ENCODE measurements at places on chromosomes 6 and 20. TPM values are rescaled to one million over a fixed set of nuclear protein-coding genes. Genes with fewer than 3 reads are reported as not detected.

DNA sequence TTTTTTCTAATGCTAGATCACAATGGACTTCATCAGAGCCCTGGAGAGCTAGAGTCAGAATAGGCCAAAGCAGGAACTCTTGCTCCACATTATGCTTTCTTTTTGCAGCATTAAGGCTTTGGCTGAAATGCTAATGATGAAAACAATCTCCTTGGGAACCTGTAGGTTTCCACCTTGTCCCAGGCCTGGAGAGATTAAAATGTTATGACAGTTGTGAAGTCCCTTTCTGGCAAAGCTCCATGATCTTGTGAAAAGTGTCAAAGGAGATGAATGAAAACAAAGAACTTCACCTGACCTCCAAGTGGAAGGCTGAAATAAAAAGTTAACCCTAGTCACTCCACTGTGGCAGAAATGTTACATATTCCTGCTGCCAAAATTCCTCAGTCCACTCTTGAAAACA is 64.0 kb upstream of the LRRC1 start:
- H3K27ac ChIP-seq, result no peak overlapping the region
- no peaks in the 10 kb centered on the region for H3K36me3 ChIP-seq
- H3K4me1 ChIP-seq, result peaks cover 46% of the 10 kb centered on the region
- H3K4me3 ChIP-seq, result no peak overlapping the region

DNA sequence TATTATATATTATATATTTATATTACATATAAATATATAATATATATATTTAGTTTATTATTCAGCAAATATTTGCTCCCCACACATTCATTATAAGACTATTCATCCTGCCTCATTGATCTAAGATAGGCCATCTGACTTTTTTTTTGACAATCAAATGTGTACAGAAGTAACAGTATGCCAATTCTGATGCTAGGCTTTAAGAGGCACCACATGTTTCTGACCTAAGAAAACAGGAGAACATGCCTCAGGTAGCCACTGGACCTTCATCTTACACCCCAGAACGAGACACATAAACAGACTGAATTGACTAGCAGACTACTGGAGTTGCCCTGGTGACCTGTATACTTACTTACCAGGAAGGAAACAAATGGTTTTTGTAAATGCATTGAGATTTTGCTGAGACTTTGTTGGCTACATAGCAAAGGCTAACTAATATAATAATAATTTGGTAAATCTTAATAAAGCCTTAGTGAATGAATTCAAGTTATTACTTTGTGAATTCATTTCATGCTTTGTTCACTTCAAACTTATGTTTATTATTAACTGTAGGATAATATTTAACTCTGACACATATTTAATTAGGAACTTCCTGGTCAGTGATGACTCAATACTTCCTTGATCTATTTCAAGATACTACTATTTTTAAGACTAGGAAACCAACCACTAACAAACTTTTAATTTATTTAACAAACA is 13.4 kb upstream of the MYO6 start:
- H3K27me3 ChIP-seq, result no peaks in the 10 kb centered on the region
- no peak overlapping the region for H3K27ac ChIP-seq
- no peak for DNase-seq

DNA sequence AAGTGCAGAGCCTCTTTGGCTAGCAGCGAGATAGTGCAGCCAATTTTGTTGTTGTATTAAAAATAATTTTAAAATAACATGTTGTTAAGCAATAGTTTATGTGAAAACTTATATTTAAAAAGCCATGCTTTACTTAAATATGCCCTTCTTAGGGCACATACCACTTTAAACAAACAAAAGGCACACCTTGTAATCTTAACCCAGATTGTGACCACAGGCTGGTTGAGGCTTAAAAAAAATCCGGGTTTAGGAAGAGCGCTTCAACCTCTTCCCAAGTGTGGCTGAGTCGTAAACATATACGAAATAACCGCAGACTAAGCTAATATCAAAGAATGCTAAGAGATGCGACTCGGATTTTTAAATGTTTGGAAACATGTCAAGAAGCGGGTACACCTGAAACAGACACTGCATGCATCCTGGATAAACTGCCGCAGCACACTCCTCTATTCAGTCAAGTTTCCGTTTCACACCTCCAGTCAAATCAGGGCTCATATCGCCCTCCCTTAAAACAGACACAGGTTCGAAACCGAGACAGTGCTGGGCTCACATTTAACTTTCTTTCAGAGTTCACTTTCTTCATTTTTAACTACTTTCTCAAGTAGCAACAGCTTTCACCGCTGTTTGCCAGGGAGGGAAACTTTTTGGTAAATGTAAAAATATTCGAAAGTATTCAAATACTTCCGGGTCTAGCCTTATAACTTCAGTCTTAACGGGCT is 1.5 kb downstream of the DEK start:
- no peaks in the 10 kb centered on the region for H3K27me3 ChIP-seq
- H3K4me3 ChIP-seq, result peak overlapping the region; percentile 98
- H3K27ac ChIP-seq, result peak overlapping the region; percentile 100
- H3K4me1 ChIP-seq, result peaks cover 51% of the 10 kb centered on the region
- no peak for DNase-seq

DNA sequence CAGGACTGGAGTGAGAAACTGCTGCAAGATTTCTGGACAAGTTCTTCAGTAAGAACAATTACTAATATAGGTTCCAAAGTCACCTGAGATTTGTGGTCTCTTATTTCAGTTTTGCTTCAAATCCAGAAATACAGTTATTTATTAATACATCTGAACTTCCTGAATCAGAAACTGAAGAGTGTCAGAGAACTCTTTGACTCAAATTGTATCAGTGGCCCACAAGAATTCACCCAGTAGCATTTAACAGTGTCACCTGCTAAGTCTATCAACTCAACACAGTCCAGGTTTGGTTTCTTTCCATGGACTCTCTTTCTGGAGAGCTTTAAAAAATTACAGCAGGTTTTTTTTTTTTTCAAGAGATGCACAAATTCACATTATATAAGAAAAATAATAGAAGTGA is 18.8 kb upstream of the NHSL1 start:
- peaks cover 5% of the 10 kb centered on the region for H3K4me1 ChIP-seq
- DNase-seq, result no peak
- H3K27ac ChIP-seq, result no peak overlapping the region
- no peaks in the 10 kb centered on the region for H3K36me3 ChIP-seq
- H3K4me3 ChIP-seq, result no peak overlapping the region

DNA sequence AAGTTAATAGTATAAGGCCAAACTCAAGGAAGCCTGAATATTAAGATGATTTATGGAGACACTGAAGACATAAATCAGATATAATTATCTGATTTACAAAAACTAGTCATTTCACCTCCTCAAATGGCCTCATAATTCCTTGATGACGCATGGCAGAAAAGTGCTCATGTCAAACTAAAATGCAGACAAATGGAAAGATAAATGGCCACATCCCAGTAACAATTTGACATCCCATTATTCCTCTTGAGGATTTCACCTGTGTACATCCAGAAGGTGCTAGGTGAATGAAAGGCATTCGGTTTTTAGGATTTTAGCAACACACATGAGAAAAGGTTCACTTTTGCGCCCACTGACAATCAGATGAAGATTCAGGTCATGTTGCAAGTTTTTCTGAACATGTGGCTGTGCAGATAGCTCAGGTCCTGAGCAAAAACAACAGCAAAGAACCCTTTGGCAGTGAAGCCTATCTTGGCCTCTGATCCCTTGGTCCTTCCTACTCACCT is 24.2 kb downstream of the SGK1 start:
- no peak overlapping the region for H3K27ac ChIP-seq
- peaks cover 21% of the 10 kb centered on the region for H3K4me1 ChIP-seq
- no peaks in the 10 kb centered on the region for H3K27me3 ChIP-seq
- no peaks in the 10 kb centered on the region for H3K36me3 ChIP-seq
- DNase-seq, result no peak

Gene CST5
- total RNA-seq, result not detected

Gene BMP7
- not detected for total RNA-seq

Gene SLC26A8
- total RNA-seq, result not detected

DNA sequence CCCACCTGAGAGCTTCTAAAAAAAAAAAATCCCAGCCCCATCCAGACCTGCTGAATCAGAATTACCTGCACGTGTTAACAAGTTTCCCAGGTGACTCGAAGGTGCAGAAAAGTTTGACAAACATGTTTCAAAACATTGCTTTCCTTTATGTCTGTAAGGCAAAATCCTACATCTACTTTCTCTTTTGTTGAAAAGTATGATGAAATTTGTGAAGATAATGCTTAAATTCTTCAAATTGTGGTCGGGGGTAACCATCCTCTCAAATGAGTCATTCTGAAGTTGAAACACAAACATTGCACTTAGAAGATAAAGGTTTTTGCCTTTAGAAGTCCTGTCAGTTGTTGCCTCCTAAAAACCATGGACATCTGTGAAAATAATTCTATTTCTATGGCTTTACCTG is 429.7 kb downstream of the EPHA7 start:
- H3K27ac ChIP-seq, result no peak overlapping the region
- H3K27me3 ChIP-seq, result no peaks in the 10 kb centered on the region
- no peaks in the 10 kb centered on the region for H3K36me3 ChIP-seq
- H3K4me3 ChIP-seq, result no peak overlapping the region

DNA sequence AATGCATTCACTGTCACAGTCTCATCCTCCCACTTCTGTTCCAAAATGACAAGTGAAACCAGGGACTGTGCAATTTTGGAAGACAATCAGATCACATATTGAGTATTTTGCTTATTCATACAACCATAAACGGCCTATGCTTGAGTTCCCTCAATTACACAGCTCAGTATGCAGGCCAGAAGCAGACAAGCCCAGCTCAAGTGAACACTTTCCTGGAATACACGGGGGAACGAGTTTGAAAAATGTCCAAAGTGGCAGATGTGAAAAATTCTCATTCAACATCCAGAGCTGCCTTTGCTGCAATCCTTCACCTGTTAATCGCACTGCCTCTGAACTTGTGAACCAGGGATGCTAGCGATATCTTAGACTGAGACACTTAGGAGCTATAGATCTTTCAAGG is 190.2 kb downstream of the COL9A1 start:
- H3K27ac ChIP-seq, result no peak overlapping the region
- no peaks in the 10 kb centered on the region for H3K4me1 ChIP-seq
- no peaks in the 10 kb centered on the region for H3K36me3 ChIP-seq
- no peak for DNase-seq
- H3K27me3 ChIP-seq, result no peaks in the 10 kb centered on the region

DNA sequence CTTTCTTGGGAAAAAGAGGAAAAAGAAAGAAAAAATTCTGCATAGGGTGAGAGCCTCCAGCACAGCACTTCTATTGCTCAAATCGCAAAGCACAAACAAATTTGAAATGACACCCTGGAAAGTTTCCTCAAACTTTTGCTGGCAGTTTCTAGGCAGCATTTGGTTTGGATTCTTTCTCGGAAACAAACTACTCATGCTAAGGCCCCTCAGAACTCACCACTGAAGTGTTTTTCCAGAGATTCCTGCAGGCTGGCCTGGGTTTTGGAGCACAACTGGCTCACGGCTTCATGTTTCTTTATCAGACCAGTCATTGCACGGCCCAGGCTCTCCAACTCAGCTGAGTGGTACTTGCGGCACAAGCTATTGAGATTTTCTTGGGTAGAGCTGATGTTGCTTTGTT is 237.8 kb downstream of the SYNE1 start:
- H3K36me3 ChIP-seq, result no peaks in the 10 kb centered on the region
- peaks cover 10% of the 10 kb centered on the region for H3K4me1 ChIP-seq
- H3K27ac ChIP-seq, result no peak overlapping the region
- H3K27me3 ChIP-seq, result no peaks in the 10 kb centered on the region
- H3K4me3 ChIP-seq, result no peak overlapping the region

Gene CHD6
- 20.9 TPM for total RNA-seq

DNA sequence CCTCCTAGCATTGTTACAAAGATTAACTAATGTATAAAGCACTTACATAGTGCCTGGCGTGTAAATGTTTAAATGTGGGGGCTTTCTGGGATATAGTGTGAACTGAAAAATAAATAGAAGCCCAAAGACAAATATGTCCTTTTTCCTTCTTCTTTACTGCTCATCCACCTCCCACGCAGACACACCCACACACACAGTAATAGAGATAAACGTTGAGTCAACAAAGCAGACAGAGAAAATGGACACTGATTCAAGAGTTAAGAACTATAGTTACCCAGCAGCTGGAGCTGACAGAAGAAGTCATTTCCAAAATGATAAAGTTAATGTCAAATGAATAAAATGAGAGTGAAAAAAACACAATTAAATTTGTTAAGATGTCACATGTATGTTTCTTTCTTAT is 68.3 kb downstream of the FHL5 start:
- H3K4me1 ChIP-seq, result no peaks in the 10 kb centered on the region
- H3K27me3 ChIP-seq, result no peaks in the 10 kb centered on the region
- no peak overlapping the region for H3K27ac ChIP-seq

GRCh38 chr20:1423625-1424106 is 30.8 kb upstream of the FKBP1A start:
- peaks cover 2% of the 10 kb centered on the region for H3K4me1 ChIP-seq
- H3K27ac ChIP-seq, result no peak overlapping the region
- no peaks in the 10 kb centered on the region for H3K36me3 ChIP-seq
- H3K27me3 ChIP-seq, result no peaks in the 10 kb centered on the region

GRCh38 chr6:167396659-167397490 is 72.0 kb downstream of the TTLL2 start:
- H3K27ac ChIP-seq, result no peak overlapping the region
- H3K36me3 ChIP-seq, result no peaks in the 10 kb centered on the region
- DNase-seq, result no peak
- H3K27me3 ChIP-seq, result peaks cover 3% of the 10 kb centered on the region
- H3K4me1 ChIP-seq, result no peaks in the 10 kb centered on the region

GRCh38 chr6:26539071-26539615 is 977 bp downstream of the HMGN4 start:
- no peaks in the 10 kb centered on the region for H3K27me3 ChIP-seq
- peak; percentile 36 for DNase-seq
- peak overlapping the region; percentile 89 for H3K27ac ChIP-seq
- peaks cover 15% of the 10 kb centered on the region for H3K4me1 ChIP-seq
- peak overlapping the region; percentile 71 for H3K4me3 ChIP-seq

GRCh38 chr20:42063141-42063540 is 445.0 kb upstream of the CHD6 start:
- no peak for DNase-seq
- no peak overlapping the region for H3K27ac ChIP-seq
- no peaks in the 10 kb centered on the region for H3K36me3 ChIP-seq
- no peaks in the 10 kb centered on the region for H3K4me1 ChIP-seq
- no peaks in the 10 kb centered on the region for H3K27me3 ChIP-seq
- no peak overlapping the region for H3K4me3 ChIP-seq

Gene PAX1
- total RNA-seq, result not detected

DNA sequence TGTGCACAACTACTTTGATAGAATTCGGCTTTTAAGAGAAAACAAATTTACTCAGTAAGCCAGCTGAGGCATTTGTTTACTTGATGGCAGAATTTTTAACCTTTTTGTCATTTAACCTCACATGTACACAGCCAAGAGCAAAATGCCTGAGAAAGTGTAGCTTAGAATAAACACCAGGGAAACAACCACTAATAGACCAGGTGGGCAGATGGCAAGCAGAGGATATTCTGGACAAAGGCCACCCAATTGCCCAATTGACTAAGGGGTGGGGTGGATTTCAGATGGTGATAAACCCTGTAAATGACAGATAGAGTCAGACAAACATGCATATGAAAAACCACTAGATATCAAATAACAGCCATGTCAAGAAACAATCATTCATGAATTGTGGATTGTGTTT is 190.7 kb upstream of the FBXL4 start:
- H3K4me3 ChIP-seq, result no peak overlapping the region
- DNase-seq, result no peak
- H3K4me1 ChIP-seq, result no peaks in the 10 kb centered on the region
- no peaks in the 10 kb centered on the region for H3K36me3 ChIP-seq
- no peak overlapping the region for H3K27ac ChIP-seq
- peaks cover 3% of the 10 kb centered on the region for H3K27me3 ChIP-seq

Gene RNF182
- total RNA-seq, result 7.2 TPM

Data from SJSA1 (cell line).